Hematopoietic multipotent progenitor cell (in vitro differentiated cells): ENCODE measurements at places on chromosomes 5 and 9.

GRCh38 chr9:11039006-11039405 lies 426.2 kb upstream of the PTPRD start:
- no peak for DNase-seq

- DNase-seq: no peak
Observed at GRCh38 chr9:6655036-6655435, 9.5 kb upstream of the GLDC start.

GRCh38 chr5:177429248-177430040 lies 3.0 kb downstream of the GRK6 start:
- no peak for DNase-seq

DNA sequence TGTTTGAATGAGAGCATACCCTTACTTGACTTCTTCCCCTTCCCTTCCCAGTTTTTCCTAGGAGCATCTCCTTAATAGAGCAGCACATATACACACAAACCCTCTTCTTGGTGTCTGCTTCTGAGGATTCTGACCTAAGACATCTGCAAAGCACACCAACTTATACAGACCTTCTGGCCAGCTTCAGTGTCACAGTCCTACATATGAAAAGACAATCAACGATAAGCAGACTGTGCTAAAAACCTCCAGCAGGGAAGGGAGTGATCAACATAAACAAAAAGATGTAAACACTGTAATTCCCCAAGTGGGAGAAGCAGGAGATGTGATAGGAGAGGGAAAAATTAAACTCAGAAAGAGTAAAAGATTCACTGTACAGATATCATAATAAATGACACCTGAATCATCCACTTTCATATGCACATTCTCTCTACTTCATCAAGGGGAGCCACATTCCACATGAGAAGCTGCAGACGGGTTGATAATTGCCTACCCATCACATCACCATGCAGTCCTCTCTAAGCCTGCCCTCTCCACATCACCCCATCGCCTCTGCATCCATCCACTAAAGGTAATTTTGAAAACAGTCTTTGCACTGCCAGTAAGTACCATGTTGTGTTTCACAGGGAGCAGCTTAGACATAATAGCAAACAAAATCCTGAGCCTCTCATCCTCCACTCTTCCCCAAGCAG lies 13.0 kb downstream of the APBA1 start:
- no peak for DNase-seq

GRCh38 chr5:141958113-141958512 lies at the start of gene PCDH12:
PCDH12 (minus strand) TSS chr5:141958202; CDS start chr5:141957851, 351 bp downstream.
- no peak for DNase-seq

GRCh38 chr5:52808316-52808901 lies 20.7 kb downstream of the ITGA1 start:
- DNase-seq: no peak

- no peak for DNase-seq
Observed at GRCh38 chr9:28542928-28543327, 969.6 kb upstream of the C9orf72 start.

GRCh38 chr9:97057651-97058050 lies 18.7 kb upstream of the CTSV start:
- no peak for DNase-seq

DNA sequence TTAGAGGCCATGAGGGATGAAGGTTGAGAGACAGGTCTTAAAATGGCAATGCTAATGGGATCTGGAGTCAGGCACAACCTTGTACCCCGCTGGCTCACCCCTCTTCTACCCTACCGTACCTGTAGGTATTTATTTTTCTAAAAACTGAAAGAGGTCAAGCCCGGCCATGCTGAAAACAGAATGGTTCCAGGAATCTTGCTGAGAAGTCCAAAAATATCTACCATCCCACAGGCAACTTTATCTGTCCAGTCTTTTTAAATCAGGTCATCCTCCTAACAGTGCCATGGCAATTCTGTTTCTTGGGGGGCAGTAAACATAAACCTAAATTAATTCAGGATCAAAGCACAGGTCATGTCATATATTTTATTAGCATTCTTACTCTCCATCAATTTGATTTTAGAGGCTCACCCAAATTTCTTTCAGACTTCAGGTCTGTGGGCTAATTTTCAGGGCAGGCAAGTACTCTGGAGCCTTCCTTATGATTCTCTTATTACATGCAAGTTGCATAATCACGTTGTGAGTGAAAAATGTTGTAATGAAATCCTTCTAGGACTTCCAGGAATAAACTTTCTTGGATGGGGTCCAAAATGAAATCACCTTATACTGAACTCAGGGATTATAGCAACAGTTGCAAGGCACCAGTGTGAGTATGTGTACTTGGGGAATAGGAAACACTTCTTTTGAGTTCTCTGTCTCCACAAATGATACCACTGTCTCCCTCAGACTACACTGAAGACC lies 102.7 kb upstream of the NREP start:
- DNase-seq: no peak
